ENCODE measurements at places on chromosomes 4 and X. TPM values are rescaled to one million over a fixed set of nuclear protein-coding genes. Genes with fewer than 3 reads are reported as not detected.

EDNRA gene
- 30.1 TPM for polyA plus RNA-seq

CT45A3 gene
- not detected for polyA plus RNA-seq

LAGE3 gene
- polyA plus RNA-seq = 33.0 TPM

TMEM271 gene
- polyA plus RNA-seq = not detected

FRG2 gene
- not detected for polyA plus RNA-seq

FAM47E gene
- polyA plus RNA-seq = 1.7 TPM
